CD8-positive, alpha-beta T cell (primary cell): ENCODE measurements at places on chromosomes 7 and 10.

- DNase-seq = no peak
These were observed 19.9 kb downstream of the AKR1C2 start for GRCh38 chr10:4983615-4984216.

DNA sequence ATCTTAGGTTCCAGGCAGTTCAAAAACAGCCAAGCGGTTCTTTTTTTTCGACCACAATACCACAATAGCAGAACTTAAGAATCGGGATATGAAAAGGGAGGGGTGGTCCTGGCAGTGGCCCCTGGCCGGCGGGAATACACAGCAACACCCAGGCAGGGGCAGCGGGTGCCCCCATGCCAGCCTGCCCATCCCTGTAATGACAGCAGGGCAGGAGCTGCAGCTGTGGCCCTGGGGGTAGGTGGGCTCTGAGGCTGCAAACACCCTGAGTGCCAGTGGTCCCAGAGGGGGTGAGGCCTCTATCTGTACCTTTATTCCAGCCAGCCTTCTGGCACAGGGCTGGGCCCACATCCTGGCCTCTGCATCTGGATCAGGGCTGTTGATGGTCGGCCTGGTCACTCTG lies 247.4 kb downstream of the SEMA3D start:
- DNase-seq = no peak

DNA sequence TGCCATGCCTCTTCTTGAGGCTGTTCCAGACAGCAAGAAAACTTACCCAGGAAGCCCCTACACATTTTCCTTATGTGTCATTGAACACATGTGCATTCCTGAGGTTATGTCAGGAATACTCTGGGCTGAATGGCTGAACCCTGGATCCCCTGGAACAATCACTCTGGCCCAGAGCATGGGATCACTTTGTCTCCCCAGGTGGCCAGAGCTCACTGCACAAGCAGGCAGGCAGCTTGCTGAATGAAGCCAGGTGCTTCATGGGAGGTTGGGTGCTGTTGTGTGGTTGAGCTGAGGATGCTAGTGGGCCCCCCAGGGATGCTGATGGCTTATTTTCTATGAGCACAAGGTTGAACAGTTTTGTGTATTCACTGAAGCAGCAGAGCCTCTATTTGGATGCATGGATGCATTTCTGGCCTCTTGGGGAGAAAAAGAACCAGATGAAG lies 54.7 kb upstream of the NPTX2 start:
- DNase-seq = no peak

DNA sequence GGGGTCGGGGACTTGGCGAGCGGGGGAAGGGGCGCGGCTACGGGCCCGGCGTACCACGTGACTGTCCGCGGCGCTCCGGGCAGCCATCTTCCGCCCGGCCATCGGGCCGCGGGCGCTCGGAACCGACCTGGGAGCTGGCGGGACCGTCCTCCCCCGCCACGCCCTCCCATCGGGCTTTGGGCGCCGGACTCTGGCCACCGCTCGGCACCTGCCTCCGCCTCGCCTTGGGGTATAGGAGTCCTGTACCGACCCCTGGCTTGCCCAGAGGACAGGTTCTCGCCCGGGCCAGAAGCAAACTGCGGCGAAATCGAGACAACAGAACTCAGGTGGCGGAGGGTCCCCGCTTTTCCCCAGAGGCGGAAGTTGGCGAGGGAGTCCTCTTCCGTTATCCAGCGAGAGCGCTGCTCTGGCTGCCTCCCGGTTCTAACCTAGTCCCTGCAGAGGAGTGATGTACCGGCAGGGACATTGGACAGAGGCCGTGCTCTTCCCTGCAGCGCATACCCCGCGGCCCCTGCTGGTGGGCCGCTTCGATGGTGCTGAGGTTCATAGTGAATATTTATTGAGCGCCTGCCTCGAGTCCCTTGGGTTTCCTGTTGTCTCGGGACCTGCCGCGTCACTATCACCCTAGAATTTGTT lies 1.2 kb upstream of the SGMS1 start:
- DNase-seq = peak; percentile 40

- no peak for DNase-seq
These were observed 46.2 kb downstream of the CAV1 start for GRCh38 chr7:116571037-116571436.

- DNase-seq = no peak
These were observed 4.1 kb downstream of the PRSS2 start for GRCh38 chr7:142774826-142775225.

DNA sequence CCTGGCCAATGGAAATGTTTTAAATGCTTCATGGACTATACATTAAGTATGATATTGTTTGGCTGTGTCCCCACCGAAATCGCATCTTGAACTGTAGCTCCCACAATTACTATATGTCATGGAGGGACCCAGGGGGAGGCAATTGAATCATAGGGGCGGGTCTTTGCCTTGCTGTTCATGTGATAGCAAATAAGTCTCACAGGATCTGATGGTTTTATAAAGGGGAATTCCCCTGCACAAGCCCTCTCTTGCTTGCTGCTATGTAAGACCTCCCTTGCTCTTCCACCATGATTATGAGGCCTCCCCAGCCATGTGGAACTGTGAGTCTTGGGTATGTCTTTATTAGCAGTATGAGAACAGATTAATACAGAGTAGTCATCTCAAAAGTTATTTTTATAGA lies 32.4 kb upstream of the GRB10 start:
- DNase-seq = no peak

DNA sequence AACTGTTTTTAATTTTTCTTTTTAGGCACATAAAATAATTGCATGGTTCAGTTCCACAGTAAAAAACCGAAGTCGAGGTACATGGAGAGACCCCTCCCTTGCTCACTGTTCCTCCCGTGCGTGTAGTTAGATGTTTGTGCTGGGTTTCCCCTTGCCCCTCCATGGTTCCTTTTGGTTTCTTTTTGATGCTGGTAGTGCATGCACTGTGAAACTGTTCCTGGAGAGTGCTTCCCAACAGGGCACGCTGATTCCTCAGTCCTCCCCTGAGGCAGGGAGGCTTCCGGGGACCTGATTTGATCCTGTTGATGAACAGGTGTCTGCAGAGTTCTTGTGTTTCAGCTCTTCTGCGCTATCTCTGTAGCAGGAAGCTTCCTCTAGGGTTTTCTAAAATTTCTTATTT lies 69.5 kb downstream of the ADCY1 start:
- no peak for DNase-seq

DNA sequence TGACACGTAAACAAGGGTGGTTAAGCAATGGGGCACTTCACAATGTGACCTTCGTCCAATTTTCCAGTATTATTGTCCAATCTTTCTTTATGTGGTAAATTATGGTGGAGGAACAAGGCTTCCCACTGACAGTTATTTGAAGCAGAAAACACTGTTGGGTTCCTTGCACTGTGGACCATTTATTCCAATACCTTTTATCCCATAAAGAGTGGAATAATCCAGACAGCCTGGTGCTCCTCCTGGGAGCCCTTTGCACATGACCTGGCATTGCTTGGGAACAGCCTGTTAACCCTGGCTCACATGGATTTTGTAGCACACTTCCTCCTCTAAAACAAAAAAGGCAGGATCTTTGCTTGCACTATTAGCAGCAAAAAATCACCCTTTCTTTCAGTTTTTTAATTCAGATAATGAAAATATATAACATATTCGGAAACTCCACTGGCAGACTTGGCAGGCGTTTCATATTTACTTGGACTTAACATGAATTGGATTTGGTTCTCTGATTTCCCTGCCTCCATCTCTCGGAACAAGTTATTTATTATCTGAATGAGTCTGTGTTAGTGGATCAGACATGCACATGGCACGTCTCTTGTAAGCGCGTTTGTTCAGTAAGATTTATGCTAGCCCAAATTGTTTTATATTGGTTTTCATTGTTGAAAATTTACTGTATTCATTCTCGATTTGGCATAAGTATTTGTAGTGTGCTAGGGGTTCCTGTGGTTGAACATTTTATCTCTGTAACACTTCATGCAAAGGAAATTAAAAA lies 59.3 kb downstream of the BMPER start:
- DNase-seq = no peak

GRCh38 chr7:156056534-156056933 lies 244.3 kb upstream of the SHH start:
- no peak for DNase-seq

GRCh38 chr7:100753750-100754149 lies 20.4 kb downstream of the ZAN start:
- DNase-seq = no peak

DNA sequence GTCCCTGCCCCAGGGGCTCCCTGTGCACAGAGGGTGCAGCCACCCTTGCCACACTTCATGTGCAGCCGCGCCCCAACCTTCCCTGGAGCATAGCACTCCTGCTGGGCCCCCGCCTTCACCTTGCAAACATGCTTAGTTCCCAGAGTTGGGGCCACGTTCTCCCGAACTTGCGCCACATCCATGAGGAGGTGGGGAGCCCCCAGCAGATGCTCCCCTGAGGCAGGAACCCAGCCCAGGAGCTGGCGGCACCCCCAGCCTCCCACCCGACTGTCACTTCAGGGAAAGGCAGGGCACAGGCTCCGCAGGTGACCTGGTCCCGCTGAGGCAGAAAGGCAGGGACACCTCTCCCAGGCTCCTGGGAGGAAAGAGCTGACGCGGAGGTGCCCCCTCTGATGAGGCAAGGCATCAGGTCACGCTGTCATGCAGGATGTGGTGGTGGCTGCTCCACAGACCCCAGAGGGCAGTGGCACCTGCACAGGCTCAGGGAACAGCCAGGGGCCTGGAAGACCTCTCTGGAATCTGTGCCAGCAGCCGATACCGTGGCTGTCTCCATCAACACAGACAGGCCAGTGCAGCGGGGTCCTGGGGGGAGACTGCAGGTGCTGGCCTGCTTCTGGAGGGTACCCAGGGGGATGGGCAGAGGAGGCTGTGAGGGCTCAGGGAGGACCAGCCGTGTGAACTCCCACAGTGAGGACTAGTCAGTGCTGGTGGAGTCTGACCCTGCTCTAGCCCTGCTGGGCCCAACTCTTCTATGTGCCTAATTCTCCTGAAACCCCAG lies 221.3 kb downstream of the MAD1L1 start:
- DNase-seq = no peak

DNA sequence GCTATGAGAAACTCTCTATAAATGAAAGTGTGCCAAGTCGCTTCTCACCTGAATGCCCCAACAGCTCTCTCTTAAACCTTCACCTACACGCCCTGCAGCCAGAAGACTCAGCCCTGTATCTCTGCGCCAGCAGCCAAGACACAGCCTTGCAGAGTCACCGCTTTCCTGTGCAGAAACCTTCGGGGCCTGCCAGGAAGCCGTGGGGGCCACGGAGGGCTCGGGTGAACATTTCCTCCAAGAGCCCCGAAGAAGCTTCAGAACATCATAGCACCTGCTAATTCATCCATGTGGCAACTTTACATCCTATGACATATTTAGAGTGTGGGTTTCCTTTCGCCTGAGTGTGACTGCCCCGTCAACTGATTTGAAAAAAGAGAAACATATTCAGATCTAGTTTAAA lies 55.7 kb upstream of the PRSS58 start:
- no peak for DNase-seq

DNA sequence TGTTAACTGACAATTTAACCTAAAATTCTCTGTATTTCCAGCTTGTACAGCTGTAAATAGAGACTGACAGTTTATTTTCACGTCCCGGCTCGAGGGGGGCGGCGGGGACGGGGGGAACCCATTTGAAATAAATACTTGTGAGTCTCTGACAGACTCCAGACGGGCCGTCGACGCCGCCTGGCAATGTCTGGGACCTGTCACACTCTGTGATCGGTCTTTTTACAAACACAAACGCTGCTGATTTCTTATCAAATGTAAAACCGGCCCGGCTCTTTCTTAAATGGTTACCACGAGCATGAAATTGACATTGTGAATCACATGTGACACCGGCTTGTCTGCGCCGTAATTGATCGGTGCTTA lies 57.0 kb downstream of the UNCX start:
- no peak for DNase-seq

DNA sequence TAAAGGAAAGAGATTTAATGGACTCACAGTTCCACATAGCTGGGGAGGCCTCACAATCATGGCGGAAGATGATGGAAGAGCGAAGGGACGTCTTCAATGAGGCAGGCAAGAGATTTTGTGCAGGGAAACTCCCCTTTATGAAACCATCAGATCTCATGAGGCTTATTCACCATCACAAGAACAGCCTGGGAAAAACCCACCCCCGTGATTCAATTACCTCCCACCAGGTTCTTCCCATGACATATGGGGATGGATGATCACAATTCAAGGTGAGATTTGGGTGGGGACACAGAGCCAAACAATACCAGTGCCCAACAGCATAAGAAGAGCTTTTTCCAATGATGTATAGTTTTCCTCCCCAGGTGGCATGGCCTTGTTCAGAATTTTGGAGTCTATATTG lies 11.2 kb upstream of the C7orf33 start:
- DNase-seq = no peak

DNA sequence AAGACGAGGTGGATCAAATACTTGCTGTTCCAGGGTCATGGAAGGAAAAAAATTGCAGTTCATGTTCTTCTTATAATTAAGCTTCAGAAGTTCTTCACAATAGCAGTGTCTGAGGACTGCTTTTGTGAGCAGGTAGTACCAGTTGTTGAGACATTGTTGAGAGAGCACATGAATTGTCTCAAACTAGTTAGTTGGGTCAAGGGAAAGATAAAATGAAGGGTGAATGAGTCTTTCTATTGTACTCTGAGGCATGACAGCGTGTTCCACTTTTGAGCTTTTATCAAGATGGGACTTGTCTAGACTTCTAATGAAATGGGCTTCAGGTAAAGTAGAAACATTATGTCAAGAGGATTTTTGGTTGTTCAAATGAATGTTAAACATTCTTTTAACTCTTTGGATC lies 26.0 kb downstream of the KAT6B start:
- no peak for DNase-seq

- DNase-seq = no peak
These were observed 66.1 kb downstream of the MDFIC start for GRCh38 chr7:114988026-114988425.

GRCh38 chr7:121397361-121397760 lies 1.3 kb upstream of the FAM3C start:
- DNase-seq = no peak

GRCh38 chr10:48365668-48366067 lies 59.2 kb downstream of the MAPK8 start:
- DNase-seq = no peak

GRCh38 chr10:78178397-78178796 lies 144.7 kb downstream of the RPS24 start:
- no peak for DNase-seq

DNA sequence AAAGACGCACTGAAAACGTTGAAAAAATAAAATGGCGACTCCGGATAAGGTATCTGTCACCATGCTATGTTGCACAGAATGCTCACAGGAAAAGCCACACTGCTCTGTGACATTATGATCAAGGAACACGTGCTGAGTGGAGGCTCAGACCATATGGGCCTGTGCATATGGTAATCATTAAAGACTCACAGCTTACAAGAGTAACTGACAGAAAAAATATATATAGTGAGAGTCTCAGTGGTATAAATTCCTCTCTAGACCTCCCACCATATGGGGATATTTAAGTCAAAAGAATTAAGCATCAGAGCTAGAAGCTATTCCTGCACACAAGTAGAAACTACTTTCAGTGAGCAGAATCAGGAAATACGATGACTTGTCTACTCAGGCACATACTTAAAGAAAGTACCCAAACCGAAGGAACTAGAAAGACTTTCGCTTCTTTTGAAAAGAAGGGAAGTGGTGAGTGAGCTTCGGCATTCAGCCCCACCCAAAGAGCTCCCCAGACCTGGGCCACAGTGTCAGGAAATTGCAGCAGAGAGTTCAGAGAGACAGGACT lies 65.1 kb upstream of the MPP7 start:
- DNase-seq = peak; percentile 14

- DNase-seq = no peak
These were observed 621.9 kb downstream of the ACTR3B start for GRCh38 chr7:153381275-153382040.
